ENCODE measurements at places on chromosomes 2 and 18. TPM values are rescaled to one million over a fixed set of nuclear protein-coding genes. Genes with fewer than 3 reads are reported as not detected.

Gene VWC2L
- not detected for total RNA-seq

GRCh38 chr2:172097557-172098131 lies 5.1 kb downstream of the DLX2 start:
- H3K27me3 ChIP-seq = peaks cover 95% of the 10 kb centered on the region
- no peak overlapping the region for H3K27ac ChIP-seq
- peaks cover 93% of the 10 kb centered on the region for H3K4me1 ChIP-seq
- H3K4me3 ChIP-seq = no peak overlapping the region
- DNase-seq = peak; percentile 40
- no peaks in the 10 kb centered on the region for H3K36me3 ChIP-seq

Gene MAPRE3
- total RNA-seq = 3.4 TPM

GRCh38 chr2:177531706-177532105 lies 139.1 kb downstream of the AGPS start:
- no peak overlapping the region for H3K4me3 ChIP-seq
- no peak for DNase-seq
- no peaks in the 10 kb centered on the region for H3K27me3 ChIP-seq
- no peak overlapping the region for H3K27ac ChIP-seq

DNA sequence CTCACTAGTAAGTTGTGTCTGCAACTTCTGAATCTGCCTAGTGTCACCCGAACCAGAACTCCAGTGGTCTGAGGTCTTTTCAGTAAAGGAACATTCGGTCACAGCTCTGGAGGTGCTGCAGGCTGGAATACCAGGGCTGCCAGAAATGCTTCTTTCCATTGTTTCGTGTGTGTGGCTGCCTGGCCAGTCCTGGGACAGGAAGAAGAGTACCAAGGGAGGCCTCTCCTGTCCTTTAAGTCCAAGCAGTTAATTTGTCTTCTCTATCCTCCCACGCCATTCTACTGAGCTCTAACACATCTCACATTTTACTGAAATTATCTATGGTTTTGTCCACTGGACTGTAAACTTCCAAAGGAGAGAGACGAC lies 196.0 kb downstream of the LNPK start:
- DNase-seq = no peak
- H3K27me3 ChIP-seq = no peaks in the 10 kb centered on the region
- no peak overlapping the region for H3K4me3 ChIP-seq

- H3K4me3 ChIP-seq = no peak overlapping the region
- H3K27ac ChIP-seq = no peak overlapping the region
- H3K36me3 ChIP-seq = no peaks in the 10 kb centered on the region
- no peaks in the 10 kb centered on the region for H3K27me3 ChIP-seq
- peaks cover 3% of the 10 kb centered on the region for H3K4me1 ChIP-seq
Measured at GRCh38 chr2:9675415-9676351, 44.9 kb upstream of the YWHAQ start.

DNA sequence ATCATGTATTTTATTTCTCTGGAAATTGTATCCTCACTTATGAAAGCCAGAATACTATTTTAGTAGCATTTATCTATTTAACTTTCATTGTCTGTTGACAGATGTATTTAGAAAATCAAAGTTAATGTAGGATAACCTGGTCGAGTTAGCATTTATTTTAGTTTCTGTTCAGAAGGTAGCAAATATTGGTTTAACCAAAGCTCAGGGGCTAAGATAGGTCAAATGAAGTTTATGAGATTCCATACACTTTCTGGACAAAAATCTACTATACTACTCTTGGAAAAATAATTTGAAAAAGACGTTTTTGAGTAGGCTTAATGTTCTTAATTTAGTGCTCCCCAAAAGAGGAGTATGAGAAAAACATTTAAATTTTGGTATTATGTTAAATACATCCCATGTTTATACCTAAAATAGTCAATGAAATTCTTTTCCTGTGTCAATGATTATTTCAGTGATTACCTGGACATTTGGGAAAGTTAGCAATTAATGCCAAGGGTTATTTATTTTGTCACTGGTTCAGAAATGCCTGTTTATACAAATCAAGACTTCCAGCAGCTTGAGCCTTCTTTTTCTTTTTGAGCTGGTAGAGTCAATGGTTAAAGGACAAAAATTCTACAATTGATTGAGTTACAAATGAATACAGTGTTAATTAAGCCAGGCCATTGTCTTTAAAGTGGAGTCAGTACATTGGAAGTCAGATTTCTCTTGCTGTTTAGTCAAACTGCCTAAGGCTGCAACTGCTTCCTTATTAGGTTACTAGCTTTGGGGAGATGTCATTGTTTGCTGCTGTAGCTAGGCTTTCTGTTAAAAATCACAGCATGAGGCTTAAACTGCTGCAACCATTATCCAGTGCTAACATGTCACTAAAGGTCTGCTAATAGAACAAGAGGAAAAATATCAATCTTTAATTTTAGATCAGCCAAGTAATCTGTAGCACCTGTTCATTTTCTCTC lies 182.3 kb downstream of the CAMKMT start:
- H3K36me3 ChIP-seq = no peaks in the 10 kb centered on the region
- no peak overlapping the region for H3K4me3 ChIP-seq
- no peaks in the 10 kb centered on the region for H3K27me3 ChIP-seq
- H3K4me1 ChIP-seq = no peaks in the 10 kb centered on the region

DNA sequence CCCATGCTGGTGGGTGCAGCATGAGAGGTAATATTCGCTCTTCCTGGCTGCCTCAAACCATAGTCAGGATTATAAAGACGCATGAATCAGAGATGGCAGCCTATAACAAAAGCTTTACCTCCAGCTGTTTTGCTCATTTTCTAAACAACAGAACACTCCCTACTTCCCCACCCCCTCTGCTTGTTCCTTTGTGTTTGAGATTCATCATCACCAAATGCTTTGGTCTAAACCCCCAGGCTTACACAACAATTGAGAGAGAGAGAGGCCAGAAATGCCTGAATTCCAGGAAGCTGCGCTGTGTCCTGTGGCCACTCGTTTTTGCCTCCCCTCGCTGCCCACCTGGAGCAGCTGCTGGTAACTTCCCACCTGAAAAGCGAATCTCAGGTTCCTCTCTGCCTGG lies 78.8 kb upstream of the CAPN13 start:
- no peak overlapping the region for H3K4me3 ChIP-seq
- H3K27ac ChIP-seq = no peak overlapping the region
- no peak for DNase-seq
- H3K4me1 ChIP-seq = no peaks in the 10 kb centered on the region

- no peaks in the 10 kb centered on the region for H3K36me3 ChIP-seq
- H3K4me3 ChIP-seq = no peak overlapping the region
- no peak for DNase-seq
- no peak overlapping the region for H3K27ac ChIP-seq
Measured at GRCh38 chr2:86271248-86271647, 66.2 kb downstream of the REEP1 start.

- H3K36me3 ChIP-seq = no peaks in the 10 kb centered on the region
- no peaks in the 10 kb centered on the region for H3K27me3 ChIP-seq
- no peak overlapping the region for H3K27ac ChIP-seq
- H3K4me1 ChIP-seq = no peaks in the 10 kb centered on the region
Measured at GRCh38 chr2:40760071-40760666, 308.3 kb upstream of the SLC8A1 start.

Gene SULT1C2
- 0.06 TPM for total RNA-seq

DNA sequence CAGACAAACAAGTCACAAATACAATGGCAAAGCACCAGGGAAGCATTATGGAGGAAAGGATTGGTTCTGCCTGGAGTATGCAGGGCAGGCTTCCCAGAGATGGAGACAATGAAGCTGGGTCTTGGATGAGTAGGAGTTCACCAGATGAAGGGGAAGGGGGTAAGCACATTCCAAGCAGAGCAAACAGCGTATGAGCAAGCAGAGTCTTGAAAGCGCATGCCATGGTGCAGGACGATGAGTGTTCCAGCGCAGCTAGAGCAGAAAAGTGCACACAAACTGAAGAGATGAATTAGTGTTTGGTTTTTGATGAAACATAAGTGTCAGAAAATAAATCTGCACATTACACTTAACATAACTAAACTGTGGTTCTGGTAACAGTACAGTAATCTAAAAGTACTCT lies 21.6 kb downstream of the MBD2 start:
- H3K27ac ChIP-seq = no peak overlapping the region
- peaks cover 7% of the 10 kb centered on the region for H3K36me3 ChIP-seq
- no peaks in the 10 kb centered on the region for H3K27me3 ChIP-seq
- DNase-seq = no peak

Gene NCKAP5
- not detected for total RNA-seq

- no peak for DNase-seq
- H3K27me3 ChIP-seq = no peaks in the 10 kb centered on the region
- no peak overlapping the region for H3K27ac ChIP-seq
- peaks cover 80% of the 10 kb centered on the region for H3K4me1 ChIP-seq
- peaks cover 74% of the 10 kb centered on the region for H3K36me3 ChIP-seq
- H3K4me3 ChIP-seq = no peak overlapping the region
Measured at GRCh38 chr2:97724501-97724900, 11.1 kb downstream of the ZAP70 start.

Gene SCN9A
- total RNA-seq = not detected

GRCh38 chr2:40281021-40281940 lies 170.6 kb downstream of the SLC8A1 start:
- no peaks in the 10 kb centered on the region for H3K27me3 ChIP-seq
- H3K36me3 ChIP-seq = no peaks in the 10 kb centered on the region
- no peaks in the 10 kb centered on the region for H3K4me1 ChIP-seq
- H3K27ac ChIP-seq = no peak overlapping the region
- no peak for DNase-seq

Gene SLC4A5
- 10.9 TPM for total RNA-seq

DNA sequence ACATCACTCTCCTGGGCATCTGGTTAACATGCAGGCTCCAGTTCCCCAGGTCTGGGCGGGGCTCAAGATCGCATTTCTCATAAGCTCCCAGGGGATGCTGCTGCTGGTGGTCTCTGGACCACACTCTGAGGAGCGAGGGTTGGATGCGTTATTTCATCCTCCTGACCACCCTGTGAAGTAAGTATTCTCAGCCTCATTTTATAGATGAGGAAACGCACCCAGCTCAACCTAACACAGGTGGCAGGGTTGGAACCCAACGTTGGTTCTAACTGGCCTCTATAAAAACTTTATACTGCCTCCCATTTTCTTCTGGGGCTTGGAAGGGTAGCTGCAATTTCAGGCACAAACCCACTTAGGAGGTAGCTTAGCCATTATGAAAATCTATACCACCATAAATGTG lies 120.5 kb downstream of the FAM210A start:
- no peaks in the 10 kb centered on the region for H3K27me3 ChIP-seq
- no peak overlapping the region for H3K27ac ChIP-seq
- H3K4me1 ChIP-seq = peaks cover 24% of the 10 kb centered on the region
- H3K4me3 ChIP-seq = no peak overlapping the region
- no peaks in the 10 kb centered on the region for H3K36me3 ChIP-seq

DNA sequence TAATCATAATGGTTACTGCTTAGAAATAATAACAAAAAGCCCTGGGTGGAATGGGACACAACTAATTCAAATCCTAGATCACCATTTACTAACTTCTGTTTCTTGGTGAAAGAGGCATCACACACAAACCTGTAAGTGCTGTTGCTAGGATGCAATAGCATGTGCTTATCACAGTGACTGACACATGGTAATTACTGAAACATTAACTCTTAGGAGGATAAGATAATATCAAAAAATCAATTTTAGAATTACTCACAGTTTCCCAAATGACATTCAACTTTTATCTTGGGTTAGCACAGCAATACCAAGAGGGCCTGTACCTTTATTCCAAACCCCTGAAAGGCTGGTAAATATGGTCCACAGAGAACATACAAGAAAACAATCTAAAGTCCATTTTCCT lies 69.1 kb downstream of the MBOAT2 start:
- no peaks in the 10 kb centered on the region for H3K36me3 ChIP-seq
- H3K27ac ChIP-seq = no peak overlapping the region
- H3K27me3 ChIP-seq = no peaks in the 10 kb centered on the region
- H3K4me3 ChIP-seq = no peak overlapping the region
- DNase-seq = no peak

DNA sequence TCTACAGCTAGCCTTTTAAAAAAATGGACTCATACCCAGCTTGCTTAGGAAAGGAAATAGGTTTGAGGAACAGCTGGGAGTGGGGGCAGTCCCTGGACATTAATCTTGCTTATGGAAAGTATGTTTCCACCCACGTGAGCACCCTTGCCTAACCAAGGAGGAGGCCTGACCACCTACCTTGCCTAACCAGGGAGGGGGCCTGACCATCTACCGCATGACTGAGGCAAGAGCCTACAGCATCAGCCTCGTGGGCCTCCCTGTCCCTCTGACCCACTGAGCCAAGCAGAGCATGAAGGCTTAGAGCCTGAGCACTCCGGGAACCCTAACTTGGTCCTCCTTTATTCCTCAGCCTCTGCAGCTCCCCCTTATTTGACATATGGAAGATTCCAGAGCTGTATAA lies 20.2 kb downstream of the PRKAG3 start:
- H3K27me3 ChIP-seq = peaks cover 10% of the 10 kb centered on the region
- H3K36me3 ChIP-seq = no peaks in the 10 kb centered on the region
- no peak overlapping the region for H3K4me3 ChIP-seq
- no peaks in the 10 kb centered on the region for H3K4me1 ChIP-seq
- DNase-seq = no peak

DNA sequence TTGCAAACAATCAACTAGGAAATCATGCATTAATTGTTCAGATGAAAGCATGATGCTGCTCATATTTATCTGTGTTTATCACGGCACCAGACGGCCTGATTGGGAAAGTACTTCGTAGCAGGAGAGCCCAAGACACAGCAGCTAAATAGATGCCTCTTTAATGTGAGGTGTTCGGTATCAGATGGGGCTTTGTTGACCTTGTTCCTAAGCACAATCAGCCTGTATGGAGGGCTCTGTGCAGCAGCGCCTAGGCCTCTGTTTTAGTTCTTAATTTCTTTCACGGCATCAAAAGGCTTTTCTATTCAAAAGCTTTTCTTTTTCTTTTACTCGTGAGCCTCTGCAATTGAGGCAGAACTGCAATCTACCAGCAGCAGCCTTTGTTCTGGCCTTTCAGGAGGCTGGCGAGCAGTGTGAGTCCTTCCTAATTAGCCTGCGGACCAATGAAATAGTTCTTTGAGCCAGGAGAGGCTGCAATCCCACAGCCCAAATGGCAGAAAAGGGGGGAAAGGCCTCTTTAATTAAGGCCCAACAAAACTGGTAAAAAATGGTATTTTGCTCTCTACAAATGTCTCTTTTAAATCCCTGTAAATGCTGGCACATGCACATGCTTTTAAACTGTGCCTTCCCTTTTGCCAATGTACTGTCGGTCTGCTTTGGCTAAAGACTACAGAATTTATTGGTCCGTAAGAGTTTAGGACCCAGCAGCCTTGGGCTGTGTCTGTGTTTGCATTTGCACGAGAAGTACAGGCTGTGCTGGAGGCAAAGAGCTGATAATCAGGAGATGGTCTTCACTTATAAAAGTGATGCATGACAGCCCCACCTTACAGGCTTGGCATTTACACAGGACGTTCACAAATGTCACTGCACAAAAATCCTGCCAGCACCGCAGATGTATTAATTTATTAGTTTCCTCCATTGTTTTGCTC lies 159.6 kb downstream of the RND3 start:
- no peaks in the 10 kb centered on the region for H3K4me1 ChIP-seq
- H3K4me3 ChIP-seq = no peak overlapping the region
- DNase-seq = no peak
- H3K27ac ChIP-seq = no peak overlapping the region

DNA sequence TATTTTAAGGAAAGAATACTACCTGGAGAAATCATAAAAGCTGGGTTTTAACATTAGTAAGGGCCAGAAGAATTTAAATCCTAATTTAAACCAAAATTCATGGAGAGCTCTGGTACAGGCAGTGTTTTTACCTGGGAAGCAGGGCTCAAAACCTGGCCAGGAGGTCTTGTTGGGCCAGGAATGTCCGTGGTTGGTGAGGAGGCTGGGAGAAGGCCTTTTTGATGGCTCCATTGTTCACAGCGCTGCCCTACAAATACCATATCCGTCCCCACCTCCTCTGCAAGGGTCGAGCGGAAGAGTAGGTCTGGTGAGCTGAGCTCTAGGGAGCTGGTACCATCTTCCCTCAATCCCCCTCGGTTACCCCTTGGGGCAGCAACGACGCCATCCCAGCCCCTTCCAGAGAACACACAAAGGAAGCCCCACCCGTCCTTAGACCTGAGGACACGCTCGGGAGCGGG lies 10.9 kb upstream of the HOXD1 start:
- H3K27me3 ChIP-seq = peaks cover 69% of the 10 kb centered on the region
- H3K4me1 ChIP-seq = no peaks in the 10 kb centered on the region
- DNase-seq = no peak
- H3K4me3 ChIP-seq = no peak overlapping the region
